M059J (cell line): ENCODE measurements at places on chromosomes 1 and 21.

- DNase-seq: peak; percentile 57
These were observed 409 bp upstream of the HOOK1 start for GRCh38 chr1:59814180-59814900.

GRCh38 chr1:8481650-8482380, 163.9 kb downstream of the SLC45A1 start:
- no peak for DNase-seq

- no peak for DNase-seq
These were observed 95.0 kb downstream of the SLC30A10 start for GRCh38 chr1:219833214-219833815.

- DNase-seq: no peak
These were observed 570.2 kb downstream of the DPYD start for GRCh38 chr1:97350662-97351061.

DNA sequence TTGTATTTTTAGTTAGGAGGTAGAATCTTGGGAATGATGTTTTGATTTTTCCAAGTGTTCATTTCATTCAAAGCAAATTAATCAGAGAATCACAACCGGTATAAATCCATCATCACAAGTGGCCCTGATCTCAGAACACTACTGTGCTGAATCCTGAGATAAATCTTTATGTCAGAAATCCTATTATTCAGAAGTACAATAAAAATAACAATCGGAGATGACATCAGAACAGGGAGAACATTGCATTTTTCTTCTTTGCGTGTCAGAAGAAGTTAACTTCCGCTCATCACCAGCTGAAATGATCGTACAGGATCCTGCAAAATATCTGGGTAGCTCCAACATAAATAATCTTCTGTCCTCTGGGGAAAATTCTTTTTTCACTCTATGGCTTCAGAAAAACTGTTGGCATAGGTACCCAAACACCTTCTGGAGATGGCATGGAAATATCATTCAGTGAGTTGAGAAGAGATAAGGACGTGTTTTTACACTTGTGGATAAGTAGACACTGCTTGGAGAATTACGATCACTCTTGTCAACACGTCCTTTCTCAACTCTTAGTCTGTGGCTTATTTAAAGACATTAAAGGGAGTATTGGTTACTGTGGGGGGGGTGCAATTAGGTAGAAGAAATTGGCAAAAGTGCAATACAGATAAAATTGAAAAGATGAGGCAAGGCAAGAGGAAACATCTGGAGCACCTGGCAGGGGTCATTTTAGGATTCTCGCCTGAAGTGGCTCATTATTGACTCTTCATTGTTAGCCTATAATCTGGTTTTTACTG, 46.9 kb upstream of the SMYD2 start:
- no peak for DNase-seq

DNA sequence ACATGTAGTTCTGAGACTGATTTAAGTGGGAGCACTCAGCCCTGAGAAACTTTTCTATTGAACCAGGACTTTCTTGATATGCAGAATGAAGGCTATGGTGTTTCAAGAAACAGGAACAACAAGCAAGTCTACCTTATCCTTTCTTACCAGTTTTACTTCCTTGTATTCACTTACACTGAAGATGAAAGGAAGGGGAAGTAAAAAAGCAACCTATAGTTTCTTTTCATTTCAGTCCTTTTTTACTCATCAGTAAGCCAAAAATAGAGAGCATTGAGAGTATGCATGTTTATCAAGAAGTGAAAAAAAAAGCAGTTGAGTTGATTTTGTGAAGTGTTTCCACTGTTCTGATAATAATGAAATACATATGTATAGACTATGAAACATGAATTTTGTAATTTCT, 1010.3 kb downstream of the AMY1C start:
- DNase-seq: no peak

GRCh38 chr1:36988321-36988720, 46.0 kb downstream of the GRIK3 start:
- DNase-seq: no peak

DNA sequence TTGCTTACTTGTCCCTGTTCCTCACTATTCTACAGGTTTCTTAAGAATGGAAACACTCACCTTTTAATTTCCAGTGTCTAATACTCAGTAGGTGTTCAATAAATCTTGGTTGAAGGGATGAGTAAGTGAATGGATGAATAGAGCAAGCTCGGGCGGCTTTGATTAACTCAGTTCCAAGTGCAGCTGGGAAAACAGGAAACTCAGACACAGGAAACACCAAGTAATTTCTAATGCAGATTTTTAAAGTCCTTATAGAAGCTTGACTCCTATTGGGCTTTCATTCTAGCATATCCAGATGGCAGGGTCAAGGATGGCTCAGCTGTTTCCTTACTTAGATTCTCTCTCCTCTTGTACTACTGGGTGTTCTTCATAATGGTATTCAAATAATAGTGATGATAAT, 14.0 kb downstream of the CAMK1G start:
- no peak for DNase-seq

GRCh38 chr1:30720271-30721223, 2.8 kb downstream of the MATN1 start:
- no peak for DNase-seq

GRCh38 chr1:157139052-157139715, 989 bp upstream of the ETV3 start:
- no peak for DNase-seq

DNA sequence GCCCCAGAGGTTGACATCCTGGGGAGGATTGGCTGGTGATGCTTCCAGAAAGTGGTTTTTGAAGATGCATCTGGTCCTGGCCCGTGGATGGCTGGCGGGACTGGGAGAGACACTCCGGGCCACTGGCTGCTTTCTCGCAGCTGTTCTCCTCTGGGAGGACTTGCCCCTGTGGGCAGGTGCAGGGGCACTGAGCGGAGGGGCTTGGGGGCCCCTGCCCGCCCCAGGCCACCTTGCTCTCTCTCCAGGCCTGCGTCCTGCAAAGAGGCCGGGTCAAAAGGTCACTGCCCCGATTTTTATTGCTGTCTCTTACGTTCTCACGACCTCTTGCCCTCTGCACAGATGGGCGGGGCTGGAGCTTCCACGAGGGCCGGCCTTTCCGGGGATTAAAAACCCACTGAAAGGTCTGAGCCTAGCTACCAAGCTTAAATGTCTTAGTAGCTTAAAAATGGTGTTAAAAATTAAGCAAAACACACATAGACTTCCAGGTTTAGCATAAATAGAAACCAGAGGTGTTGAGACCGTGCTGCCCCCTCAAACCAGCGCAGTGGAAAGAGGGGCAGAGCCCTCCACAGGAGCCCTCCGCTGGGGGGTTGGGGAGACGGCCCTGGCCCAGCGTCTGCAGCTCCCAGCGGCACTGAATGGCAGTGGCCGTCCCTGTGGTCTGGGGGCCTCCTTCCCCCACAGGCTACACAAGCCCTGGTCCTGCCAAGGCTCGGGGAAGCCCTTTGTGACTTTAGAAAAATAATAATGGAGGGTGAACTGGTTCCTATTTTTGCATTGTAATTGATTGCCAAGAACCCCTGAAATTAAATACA, 43.9 kb downstream of the SKI start:
- no peak for DNase-seq

GRCh38 chr21:29187944-29188343, 57.5 kb downstream of the MAP3K7CL start:
- peak; percentile 90 for DNase-seq

DNA sequence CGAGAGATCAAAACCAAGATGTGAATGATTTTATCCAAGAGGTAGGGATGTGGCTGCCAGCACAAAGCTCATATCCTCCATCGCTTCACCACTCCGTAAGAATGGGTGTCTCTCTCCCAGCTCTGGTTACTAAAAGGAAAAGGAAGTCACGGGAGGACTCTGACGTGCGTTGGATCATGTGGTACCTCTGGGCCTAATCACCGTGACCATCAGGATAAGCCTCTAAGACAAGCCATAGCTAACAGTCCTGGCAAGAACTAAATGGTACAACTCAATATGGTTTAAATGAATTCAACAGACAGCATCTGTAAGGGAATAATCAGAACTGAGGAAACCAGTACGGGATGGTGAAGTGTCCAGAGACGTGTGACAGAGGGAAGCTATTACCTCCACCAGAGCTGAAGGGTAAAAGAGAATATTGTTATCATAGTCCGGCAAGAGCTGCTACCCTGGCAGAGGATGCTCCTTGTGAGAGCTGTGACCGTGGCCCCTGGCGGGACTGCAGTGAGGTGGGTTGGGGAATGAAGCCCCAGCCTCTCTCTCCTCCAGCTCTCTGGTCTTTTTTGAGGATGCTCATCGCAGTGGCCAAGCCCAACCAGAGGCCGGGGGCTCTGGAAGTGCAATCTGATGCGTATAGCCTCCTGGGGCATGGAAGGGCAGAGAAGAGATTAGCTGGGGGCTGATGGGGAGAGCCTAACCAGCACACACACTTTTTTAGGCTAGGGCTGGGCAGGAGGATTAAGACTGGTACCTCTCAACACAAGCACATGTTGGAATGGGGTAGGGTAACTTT, 54.2 kb downstream of the KIAA1614 start:
- no peak for DNase-seq

DNA sequence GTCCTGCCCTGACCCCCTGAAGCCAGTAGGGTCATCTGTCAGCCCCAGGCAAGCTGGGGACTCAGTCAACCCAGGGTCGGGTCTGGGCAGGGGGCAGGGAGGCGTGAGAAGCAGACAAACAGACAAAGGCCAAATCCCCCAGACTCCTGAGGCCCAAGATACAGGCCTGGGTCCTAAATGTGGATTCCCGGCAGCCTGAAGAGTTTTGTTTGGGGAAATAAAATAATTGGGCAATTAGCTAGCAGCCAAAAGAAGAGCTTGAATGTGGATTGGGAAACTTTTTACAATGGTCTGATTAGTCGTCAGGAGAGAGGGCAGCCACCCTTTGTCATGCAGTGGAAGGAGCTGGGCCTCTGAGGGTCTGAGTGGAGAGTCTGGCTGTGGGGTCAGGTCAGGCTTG, 4.5 kb upstream of the LEFTY2 start:
- DNase-seq: no peak

DNA sequence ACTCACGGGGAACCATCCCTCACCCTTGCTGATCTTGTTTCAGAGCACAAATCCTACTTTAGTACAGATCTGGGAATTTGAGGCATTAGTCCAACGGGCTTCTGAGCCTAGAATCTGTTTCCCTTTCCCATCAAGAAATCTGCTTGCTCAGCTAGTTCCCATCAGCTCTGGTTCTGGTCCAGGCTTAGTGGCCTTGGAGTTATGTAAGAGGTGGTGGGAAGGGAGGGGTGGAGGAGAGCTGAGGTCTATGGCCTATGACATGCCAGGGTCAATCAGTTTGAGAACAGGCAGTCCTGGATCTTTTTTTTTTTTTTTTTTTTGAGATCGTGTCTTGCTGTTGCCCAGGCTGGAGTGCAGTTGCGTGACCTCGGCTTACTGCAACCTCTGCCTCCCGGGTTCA, 4.1 kb downstream of the GSTM1 start:
- no peak for DNase-seq

DNA sequence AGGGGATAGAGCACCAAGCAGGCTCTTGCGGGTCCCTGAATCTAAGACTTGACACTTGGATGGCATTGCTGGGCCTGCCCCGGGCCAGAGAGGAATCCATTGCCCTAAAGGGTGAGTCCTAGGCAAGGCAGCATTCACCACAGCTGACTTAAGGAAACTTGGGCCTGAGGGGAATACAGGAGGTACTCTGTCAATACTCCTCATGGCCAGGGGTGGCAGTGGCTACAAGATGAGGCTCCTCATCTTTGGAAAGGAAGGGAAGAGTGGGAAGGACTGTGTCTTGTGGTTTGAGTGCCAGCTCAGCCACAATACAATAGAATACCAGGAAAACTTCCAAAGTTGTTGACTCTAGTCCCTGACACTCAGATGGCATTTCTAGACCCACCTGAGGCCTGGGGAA, 5.1 kb downstream of the KRTAP22-1 start:
- no peak for DNase-seq

GRCh38 chr1:45397285-45397684, 57.0 kb upstream of the MUTYH start:
- DNase-seq: no peak

DNA sequence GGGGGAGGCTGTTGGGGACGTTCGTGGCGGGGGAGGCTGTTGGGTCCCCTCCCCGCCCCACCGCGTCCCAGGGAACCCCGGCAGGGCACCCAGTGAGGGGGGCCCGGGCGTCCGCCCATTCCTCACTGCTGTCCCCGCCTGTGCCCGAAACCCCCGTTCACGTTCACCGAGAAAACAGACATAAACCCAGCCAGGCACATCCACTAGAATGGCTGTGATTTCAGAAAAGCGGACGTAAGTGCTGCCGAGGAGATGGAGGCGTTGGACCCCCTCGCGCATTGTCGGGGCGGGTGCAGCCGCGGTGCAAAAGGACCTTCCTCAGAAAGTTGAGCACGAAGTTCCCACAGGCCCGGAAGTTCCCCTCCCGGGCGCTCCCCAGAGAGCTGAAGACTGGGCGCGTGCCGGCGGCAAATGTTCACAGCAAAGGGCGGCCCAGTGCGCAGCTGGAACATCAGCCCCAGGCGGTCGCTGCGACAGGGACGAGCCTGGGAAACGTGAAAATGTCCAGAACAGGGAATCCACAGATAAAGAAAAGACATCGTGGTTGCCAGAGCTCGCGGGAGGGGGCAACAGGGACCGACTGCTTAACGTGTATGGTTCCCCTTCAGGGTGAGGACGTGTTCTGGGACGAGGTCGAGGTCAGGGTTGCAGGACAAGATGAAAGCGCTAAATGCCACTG, 18.5 kb upstream of the SAMD11 start:
- no peak for DNase-seq

GRCh38 chr1:7422966-7423365, 348.1 kb upstream of the VAMP3 start:
- no peak for DNase-seq

DNA sequence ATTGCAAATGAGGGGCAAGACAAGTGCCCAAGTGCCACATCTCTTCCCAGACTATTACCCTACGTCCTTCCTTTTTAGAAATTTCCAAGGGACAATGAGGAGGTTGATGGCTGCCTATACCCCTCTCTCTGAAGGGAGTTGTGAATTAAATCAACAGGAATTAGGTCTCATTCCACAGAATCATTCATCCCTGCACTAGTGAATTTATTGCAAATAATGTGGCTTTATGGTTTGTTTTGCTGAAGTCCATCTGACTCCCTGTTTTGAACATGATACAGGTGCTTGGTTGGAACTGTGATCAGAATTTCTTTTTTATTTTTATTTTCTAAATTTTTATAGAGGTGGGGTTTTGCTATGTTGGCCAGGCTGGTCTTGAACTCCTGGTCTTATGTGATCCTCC, 34.3 kb upstream of the THEM4 start:
- DNase-seq: no peak

- no peak for DNase-seq
These were observed 137.9 kb downstream of the CASZ1 start for GRCh38 chr1:10658396-10659066.

DNA sequence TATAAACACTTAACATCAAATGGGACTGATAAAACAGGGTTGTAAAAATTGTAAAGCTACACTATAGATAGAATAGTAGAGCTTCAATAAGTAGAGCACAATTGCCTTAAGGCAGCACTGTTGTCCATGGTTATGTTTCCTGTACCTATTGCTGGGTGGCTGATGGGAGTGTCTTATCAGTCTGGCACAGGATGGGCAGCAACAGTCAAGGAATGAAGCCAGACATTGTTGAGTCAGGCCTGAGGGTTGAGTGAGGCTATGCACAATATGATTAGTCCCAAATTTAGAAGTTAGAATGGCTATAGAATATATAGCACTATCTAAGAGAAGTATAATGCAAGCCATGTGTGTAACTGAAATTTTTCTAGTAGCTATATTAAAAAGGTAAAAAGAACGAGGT, 25.0 kb upstream of the CD1D start:
- peak; percentile 13 for DNase-seq
